ENCODE measurements at places on chromosomes 11 and 22. TPM values are rescaled to one million over a fixed set of nuclear protein-coding genes. Genes with fewer than 3 reads are reported as not detected.
A peak's percentile ranks its signal among the peaks of the same experiment; 100 is the strongest.

The OR51I1 gene
- polyA plus RNA-seq, result not detected

DNA sequence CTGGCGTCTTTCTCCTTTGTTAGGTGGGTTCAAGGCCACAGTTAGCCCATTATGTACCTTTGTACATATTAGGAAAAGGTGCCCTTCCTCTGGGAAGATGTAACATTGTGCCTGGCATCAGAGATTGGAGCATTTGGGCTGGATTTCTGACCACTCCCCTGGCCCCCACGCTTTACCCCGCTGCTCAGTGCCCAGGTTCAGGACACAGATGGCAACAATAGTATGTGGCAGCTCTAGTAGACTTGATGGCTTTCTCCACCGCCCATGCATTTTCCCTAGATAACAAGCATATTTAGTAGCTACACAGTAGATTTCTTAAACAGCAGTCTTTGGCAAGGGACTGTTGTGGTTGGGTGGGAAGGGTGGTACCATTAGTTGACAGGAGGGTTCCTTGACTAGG lies 53.1 kb downstream of the YAP1 start:
- DNase-seq, result no peak

GRCh38 chr11:86800076-86800959 lies at the start of gene PRSS23:
Gene PRSS23 (plus strand): TSS chr11:86800542. CDS start chr11:86807644, 7,102 bp downstream.
- no peak for DNase-seq

DNA sequence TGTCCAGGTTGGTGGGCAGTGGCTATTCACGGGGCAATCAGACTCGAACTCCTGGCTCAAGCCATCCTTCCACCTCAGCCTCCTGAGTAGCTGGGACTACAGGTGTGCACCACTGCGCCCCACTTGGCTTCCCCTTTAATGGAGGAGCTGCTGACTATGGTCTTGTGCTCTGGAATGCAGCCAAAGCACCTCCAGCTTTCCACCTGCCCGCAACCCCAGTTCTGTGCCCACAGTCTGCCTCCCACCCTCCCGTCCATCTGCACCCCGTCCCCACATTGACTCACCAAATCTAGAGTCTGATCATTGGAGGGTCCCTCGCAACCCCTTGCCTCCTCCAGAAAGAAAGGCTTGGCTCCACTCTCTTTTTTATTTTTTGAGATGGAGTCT lies 41.0 kb downstream of the KCNJ4 start:
- no peak for DNase-seq

DNA sequence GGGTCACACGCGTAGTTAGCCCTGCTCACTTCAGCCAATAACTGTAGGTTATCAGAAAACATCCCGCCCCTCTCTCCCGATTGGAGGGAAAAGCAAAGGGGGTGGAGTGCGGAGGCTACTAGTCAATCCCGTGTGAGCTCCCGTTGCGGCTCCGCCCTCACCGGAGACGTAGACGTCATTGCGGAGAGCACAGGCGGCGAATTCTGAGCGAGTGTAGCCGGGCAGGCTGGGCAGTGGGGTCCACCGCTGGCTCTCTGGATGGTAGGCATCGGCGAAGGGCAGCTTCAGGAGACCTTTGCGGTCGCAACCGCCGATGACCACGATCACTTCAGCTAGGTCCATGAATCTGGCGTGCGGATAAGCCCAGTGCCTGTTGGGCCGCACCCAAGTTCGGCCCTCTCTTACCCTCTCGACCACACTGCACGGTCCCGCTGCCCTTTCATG lies 4.7 kb downstream of the KLHL35 start:
- DNase-seq, result peak; percentile 69

DNA sequence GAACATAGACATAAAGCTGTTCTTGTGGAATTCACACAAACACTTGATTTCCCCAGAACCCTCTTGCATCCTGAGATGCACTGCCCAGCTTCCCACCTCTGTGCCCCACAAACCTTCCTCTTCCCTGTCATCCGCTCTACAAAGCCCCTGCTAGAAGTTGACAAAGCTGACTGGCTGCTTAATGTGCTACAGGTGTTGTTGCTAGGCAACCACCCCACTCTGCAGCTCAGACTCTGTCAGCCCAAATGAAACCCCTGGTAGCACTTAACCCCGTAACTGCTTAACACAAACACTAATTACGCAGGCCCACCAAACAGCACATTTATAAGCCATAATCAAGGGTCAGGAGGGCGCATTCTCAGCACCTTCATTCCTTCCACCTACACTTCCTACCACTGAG lies 172.0 kb upstream of the CADM1 start:
- no peak for DNase-seq

GRCh38 chr11:3659595-3660515 lies 11.3 kb downstream of the CHRNA10 start:
- no peak for DNase-seq

DNA sequence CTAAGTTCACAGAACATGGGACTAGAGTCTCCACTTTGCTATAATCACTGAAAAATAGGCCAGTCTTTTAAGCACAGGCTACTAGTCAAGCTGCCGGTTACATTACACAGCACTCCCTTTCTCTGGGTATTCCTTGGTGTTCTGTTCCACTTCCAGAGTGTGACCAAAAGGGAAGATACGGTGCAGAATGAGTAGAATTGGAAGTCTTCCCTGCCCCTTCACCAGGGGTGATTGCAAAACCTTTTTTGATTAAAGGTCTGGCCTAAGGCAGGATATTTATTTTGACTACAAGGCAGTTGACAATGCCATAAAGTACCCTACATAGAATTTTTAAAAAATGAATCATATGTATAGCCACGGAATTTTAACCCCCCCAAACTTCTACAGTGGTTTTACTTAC lies 59.6 kb upstream of the ADORA2A start:
- DNase-seq, result no peak

- no peak for DNase-seq
Measured at GRCh38 chr11:4932751-4933150, 8.6 kb upstream of the OR51G1 start.

- no peak for DNase-seq
Measured at GRCh38 chr22:48531761-48532435, 1295.8 kb downstream of the BRD1 start.

DNA sequence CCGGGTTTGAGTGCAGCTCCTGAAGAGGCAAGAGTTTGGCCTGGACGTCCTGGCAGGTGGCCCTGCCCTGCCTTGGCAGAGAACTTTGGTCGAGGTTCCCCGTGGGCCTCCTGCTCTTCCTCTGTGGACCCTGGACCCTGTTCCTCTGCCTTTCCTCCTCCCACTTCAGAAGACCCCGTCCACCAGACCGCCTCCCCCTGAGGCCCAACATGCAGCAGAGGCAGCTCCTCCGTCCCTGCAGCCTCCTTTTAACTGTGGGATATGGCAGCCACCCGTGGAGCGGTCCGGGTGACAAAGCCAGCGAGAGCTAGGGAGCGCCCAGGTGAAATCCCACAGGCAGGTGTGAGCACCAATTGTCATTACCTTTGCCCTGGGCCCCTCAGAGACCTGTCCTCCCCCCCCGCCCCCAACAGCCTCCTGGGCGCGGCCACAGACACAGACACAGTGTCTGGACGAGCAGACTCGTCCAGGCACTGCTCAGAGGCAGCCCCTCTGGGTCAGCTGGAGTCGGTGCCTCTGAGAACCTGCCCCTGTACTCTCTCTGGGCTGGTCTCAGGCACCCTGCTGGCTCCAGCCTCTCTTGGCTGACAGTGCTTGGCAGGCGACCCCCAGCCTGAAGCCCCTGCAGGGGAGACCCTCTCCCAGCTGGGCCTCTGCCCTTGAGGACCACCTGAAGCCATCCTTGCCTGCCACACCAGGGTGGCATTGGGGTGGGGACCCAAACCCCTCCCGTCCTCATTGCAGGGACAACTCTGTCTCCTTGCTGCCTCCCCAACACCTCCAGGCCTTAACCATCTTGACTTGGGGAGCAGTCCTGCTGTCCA lies 4.1 kb upstream of the PTDSS2 start:
- DNase-seq, result no peak

- no peak for DNase-seq
Measured at GRCh38 chr11:34650528-34650927, 29.6 kb downstream of the EHF start.

- no peak for DNase-seq
Measured at GRCh38 chr11:112822478-112823274, 138.5 kb upstream of the NCAM1 start.
